ENCODE measurements at places on chromosomes 7 and 10.

DNA sequence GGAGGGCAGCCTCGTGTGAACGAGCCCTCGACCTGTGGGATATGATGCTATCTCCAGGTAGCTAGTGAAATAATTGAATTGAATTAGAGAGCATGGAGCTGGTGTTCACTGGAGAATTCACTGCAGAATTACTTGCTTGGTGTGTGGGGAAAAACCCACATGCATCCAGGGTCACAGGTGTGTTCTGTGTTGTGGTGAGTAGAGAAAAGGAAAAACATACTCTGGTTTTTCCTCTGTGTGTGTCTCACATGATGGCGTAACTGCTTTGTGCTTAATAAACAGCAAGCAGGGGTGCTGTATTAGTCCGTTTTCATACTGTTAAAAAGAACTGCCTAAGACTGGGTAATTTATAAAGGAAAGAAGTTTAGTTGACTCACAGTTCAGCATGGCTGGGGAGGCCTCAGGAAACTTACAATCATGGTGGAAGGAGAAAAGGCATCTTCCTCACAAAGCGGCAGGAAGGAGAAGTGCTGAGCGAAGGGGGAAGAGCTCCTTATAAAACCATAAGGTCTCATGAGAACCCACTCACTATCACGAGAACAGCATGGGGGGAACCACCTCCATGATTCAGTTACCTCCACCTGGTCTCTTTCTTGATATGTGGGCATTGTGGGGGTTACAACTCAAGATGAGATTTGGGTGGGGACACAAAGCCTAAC, 62.6 kb downstream of the TACR2 start:
- no peak for DNase-seq

DNA sequence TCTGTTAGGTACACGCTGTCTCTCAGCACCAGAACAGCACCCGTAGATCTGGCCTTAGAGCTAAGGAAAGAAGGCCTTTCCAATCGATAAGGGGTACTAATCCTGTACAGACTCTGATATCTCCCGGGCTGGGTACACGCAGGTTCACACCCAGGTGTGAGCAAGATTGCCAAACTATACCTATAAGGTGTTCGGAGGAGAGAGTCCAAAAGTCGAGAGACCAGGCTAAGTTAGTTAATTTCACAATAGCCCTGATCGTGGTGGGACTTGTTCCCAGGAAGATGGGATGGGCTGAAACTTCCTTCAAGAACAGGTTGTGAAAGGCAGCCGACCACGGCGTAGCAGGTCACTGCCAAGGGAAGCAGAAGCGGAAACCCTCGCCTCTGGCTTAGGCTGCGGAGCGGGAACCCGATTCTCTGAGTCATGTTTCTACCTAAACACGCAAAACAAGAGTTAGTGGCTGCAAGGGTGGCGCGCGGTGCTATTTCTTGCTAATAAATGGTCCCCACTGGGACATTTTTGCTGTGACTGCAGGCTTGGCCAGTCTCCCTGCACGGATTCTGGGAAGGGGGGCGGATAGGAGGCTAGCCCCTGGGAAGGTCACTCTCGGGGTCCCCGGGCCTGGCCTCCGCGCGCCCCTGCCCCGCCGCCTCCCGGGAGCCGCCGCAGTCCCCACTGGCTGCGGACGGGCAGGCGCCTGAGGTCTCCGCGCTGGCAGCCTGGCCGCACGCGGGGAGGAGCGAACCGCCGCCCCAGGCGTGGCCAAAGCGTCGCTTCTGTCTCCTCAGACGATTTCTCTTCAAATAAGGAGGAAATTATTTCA, 75.4 kb upstream of the PDSS1 start:
- no peak for DNase-seq

GRCh38 chr7:151349507-151349853, 7.9 kb downstream of the NUB1 start:
- no peak for DNase-seq

- no peak for DNase-seq
Observed at GRCh38 chr7:134514106-134514505, 13.3 kb upstream of the AKR1B10 start.

- peak; percentile 70 for DNase-seq
Observed at GRCh38 chr10:48907730-48908129, 31.9 kb downstream of the LRRC18 start.

DNA sequence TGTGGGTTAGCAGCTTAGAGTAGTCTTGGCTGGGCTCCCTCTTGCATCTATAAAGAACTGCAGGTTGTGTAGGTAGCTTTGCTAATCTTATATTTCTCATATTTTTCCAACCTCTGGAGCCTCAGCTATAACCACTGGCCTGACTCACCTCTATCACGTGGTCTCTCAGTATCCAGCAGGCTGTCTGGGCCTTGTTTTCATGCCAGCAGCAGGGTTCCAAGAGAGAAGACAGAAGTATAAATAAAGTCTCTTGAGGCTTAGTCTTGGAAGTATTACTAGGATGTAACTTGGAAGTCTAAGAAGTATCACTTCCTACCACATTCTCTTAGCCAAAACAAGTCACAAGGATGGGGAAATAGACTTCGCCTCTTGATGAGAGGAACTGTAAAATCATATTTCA, 73.3 kb downstream of the WIPF3 start:
- no peak for DNase-seq

GRCh38 chr10:58350619-58351323, 16.0 kb downstream of the UBE2D1 start:
- DNase-seq, result no peak
